Thyroid gland (tissue), 4 donors: ENCODE measurements at places on chromosomes 13 and 19.

DNA sequence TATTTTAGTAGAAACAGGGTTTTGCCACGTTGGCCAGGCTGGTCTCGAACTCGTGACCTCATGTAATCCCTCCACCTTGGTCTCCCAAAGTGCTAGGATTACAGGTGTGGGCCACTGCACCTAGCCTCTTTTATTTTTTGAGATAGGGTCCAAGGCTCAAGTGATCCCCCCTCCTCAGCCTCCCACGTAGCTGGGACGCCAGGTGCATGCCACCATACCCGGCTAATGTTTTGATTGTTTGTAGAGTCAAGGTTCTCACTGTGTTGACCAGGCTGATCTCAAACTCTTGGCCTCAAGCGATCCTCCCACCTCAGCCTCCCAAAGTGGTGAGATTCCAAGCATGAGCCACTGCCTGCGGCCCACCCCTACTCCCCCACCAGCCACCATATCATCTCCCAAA, 6.3 kb downstream of the SLC7A9 start:
- no peak for DNase-seq

DNA sequence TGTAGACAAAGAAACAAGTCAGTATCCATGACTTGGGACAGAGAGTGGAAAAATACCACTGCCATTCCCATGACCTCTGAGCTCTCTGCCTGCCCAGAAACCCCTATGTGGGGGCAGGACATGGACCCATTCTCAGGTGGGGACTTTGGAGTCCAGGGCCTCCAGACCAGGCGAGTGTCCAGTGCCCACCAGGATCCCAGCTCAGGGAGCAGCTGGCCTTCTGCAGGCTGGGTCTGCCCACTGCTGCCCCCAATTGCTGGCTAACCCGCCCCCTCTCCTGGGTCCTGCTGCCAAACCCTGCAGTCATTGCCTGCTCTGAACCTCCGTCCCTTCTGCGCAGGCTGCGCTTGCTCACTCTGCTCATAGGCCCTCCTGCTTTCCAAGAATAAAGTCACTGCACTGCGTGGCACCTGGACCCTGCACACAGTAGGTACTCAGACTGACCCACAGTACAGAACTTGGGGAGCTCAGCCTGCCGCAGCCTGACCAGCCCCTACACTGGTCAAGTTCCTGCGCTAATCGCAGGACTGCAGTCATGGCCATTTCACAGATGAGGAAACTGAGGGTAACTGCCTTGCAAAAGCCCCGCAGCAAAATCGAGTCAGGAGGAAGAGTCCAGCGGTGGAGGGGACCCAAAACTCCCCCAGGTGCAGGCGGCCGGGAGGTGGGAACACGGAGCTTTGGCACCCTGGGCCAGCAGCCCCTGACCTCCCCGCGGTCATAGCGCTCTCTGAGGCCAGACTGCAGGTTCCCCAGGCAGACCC, 774 bp downstream of the SLC7A10 start:
- no peak for DNase-seq

- DNase-seq = no peak
Measured at GRCh38 chr13:76600081-76600480, 286.1 kb downstream of the KCTD12 start.

- DNase-seq = no peak
Measured at GRCh38 chr13:113327391-113327765, 30.3 kb downstream of the LAMP1 start.

DNA sequence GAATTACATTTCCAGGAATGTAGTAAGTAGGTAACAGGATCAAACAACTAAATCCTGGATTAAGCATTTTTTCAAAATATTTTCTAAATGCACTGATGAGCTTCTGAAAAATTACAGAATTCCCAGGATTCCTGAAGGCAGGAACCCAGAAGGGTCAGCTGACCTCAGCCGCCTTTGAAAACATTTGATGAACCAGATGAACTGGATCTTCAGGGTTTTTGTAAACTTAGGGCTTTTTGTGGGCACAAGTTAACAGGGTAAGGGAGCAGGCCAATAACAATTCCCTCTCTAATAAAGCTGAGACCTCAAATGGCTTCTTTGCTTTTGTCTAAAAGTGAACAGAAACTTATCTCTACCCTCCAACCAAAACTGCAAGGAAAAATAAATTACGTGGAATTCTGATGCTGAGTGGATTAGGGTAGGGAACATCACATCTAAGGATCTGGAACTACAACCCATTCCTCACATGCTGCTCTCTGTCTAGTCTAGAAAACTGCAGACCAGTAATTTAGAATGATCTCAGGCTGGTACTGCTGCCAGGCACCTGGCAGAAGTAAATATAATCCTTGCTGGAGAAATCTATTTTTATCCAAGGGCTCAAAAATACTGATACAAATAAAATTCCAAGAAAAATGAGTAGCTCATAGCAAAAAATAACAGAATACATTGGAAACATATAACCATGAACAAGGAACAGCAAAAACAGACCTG, 48.2 kb upstream of the N4BP2L1 start:
- no peak for DNase-seq

GRCh38 chr13:57128909-57129308, 11.8 kb upstream of the PRR20A start:
- DNase-seq = no peak

DNA sequence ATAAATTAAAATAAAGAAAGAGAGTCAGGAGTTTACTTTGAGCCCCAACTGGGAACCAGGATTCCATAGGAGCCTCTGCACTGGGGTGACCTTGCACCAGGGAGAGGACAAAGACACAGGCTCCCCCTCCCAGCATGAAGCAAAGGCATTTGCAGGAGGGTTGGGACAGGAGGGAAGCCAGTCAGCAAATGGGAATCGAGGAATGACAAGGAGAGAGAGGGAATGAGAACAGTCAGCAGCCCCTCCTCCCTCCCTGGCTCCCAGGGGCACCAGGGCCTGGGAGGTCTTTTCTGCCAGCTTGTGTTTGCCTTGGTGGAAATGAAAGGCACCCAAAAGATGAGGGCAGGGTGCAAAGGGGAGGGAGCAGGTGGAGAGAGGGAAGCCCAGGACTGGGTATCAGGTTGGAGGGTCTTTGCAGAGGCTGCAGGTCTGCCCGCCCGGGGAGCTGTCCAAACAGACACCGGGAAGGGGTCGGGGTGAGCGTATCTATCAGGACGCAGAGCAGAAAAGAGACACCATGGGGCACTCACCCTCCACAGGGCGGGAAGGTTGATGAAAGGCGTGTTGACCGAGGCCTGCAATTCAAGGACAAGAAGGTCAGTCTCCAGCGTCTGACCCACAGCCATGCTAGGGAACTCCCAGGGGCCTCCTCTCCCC, 3.8 kb downstream of the SBSN start:
- no peak for DNase-seq

GRCh38 chr19:33580645-33581037, 41.1 kb upstream of the CHST8 start:
- DNase-seq = no peak

DNA sequence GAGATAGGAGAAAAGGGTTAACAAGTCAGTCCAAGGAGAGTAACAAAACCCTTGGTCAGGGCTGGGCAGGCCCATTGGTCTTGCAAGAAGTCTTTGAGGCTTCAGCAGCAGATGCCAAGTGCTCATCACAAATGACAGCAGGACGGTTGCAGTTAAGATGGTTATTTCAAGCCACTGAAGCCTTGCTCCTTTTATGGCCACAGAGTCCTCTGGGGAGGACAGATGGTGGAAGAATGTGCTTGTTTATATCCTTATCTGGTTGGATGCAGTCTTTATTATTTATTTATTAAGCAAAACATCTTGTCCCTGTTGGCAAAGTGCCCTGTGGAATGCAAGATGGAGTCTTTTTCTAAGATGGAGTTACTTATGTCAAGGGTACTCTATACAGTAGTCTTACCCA, 19.2 kb upstream of the ZNF331 start:
- DNase-seq = no peak

DNA sequence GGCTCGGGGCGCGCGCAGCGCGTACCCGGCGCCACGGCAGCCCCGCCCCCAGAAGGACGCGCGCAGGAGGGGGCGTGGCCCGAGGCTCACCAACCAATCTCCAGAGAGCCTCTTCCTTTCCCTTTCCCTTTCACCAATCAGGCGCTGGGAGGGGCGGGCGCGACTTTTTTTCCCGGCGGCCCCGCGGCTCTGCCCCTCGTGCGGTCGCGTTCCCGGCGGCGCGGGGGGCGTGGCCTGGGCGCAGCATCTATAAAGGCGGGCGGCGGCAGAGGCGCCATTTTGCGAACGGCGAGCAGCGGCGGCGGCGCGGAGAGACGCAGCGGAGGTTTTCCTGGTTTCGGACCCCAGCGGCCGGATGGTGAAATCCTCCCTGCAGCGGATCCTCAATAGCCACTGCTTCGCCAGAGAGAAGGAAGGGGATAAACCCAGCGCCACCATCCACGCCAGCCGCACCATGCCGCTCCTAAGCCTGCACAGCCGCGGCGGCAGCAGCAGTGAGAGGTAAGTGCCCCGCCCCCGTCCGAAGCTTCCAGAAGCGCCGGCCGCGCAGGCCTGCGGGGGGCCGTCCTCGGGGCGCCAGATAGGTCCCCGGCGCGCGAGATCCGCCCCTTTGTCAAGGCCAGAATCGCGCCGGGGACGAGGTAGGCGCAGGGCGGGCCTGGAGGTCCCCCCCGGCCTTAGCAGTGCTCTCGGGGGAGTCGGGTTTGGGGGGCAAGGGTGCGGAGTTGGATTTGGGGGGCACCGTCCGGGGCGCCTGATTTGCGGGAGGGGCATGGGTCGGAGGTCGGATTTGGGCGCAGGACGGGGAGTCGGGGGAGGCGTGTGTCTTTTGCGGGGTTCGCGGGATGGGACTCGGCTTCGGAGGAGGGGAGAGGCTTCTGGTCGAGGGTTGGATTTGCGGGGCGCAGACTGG, 12.5 kb downstream of the PEAK3 start:
- DNase-seq = peak; percentile 98

DNA sequence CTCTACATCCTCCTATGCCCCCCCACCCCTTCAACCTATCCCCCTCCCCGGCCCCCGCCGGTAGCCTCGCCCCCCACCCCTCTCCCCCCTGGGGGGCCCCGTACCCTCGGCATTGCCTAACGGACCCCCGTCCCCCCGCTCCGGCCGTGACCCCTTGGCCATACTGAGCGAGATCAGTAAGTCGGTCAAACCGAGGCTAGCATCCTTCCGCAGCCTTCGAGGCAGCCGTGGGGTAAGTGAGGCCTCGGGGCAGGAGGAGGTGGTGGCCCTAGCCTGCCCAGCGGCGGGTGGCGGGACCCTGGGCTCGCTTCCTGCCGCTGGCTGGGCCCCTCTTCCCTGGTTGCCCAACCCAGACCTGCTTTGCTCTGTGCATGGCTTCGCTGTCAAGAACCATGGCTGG, 6.5 kb downstream of the TRIP10 start:
- no peak for DNase-seq

DNA sequence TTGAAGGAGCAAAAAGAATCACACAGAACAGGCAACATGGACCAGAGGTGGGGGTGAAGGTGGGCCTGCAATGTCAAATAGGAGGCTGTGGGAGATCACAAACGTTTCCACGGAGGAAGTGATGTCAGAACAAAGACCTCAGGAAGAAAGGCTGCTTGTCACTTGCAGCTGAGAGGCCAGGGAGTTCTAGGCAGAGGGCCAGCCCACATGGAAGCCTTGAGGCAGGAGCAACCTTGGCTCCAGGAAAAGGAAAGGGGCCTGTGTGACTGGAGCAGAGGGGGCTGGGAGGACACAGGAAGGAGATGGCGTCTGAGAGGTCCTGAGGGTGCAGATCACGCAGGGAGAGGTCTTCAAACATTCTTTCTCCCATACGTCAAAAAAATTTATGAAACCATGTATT, 16.3 kb downstream of the ZNF160 start:
- peak; percentile 2 for DNase-seq
